ENCODE measurements at places on chromosomes 1 and 21. TPM values are rescaled to one million over a fixed set of nuclear protein-coding genes. Genes with fewer than 3 reads are reported as not detected.
A peak's percentile ranks its signal among the peaks of the same experiment; 100 is the strongest.

- H3K27ac ChIP-seq: no peak overlapping the region
- no peaks in the 10 kb centered on the region for H3K36me3 ChIP-seq
These were observed 19.4 kb downstream of the CRYAA start for GRCh38 chr21:43188181-43188580.

- no peaks in the 10 kb centered on the region for H3K27me3 ChIP-seq
- DNase-seq: no peak
- H3K4me1 ChIP-seq: no peaks in the 10 kb centered on the region
- H3K27ac ChIP-seq: no peak overlapping the region
- H3K4me3 ChIP-seq: no peak overlapping the region
These were observed 626.2 kb downstream of the SMYD3 start for GRCh38 chr1:245880754-245881403.

DNA sequence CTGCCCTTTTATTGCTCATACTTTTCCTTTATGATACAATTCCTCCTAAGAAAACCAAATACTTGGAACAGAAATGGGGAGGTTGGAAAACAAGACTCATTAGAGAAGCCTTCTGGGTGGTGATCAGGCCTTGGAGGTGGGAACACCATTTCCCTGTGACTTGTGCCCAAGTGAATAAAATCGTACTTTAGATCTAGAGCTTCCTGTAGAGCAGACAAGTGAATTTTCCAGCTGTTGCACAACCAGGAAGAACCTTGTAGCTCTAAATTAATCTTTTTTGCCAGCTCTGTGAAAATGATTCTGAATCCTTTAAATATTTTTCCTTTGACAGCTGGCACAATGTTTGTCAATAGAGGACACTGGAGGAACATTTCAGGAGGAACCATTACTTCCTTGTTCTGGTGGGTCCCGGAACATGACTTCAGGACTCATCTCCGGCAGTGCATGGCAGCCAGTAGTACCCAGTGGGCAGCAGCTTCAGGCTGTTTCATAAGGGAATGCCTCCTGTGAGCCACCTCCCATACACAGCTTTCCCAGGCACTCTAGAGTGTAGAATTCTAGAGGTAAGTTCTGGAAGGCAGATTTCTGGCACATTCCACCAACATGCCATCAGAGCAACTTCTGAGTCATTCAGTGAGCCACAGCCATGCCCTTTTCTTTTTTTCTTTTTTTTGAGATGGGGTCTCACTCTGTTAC lies 5.5 kb upstream of the SNAPIN start:
- no peak overlapping the region for H3K27ac ChIP-seq
- H3K27me3 ChIP-seq: no peaks in the 10 kb centered on the region
- no peaks in the 10 kb centered on the region for H3K36me3 ChIP-seq
- DNase-seq: no peak
- H3K4me1 ChIP-seq: peaks cover 22% of the 10 kb centered on the region
- H3K4me3 ChIP-seq: no peak overlapping the region

DNA sequence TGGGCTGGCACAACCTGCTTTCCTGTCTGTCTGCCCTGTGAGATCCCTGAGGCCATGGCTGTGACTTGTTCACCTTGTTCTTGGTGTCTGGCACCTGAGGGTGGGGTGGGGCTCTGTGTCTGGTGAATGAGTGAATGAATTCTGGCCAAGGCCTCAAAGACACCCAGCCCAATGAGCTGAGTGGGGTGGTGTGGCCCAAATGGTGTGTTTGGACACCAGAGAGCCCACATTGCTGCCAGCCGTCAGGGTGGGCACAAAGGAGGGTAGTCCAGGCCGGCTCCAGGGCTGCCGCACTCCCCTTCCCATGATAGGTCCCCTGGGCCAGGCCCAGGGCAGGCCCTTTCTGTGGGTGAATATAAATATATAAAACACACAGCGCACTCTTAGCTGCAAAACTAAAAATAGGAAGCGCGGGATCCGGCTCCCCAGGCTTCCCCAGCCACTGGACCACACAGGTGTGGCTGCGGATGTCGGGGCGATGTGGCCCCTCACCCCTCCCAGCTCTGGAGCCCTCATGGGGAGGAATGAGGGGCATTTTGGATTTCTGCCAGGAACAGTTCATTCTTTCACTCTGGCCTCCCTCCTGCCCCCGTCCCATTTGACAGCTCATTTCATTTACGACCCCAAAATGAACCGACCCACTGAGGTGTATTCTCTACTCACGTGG lies 33.3 kb downstream of the RUNX3 start:
- DNase-seq: no peak
- H3K27me3 ChIP-seq: no peaks in the 10 kb centered on the region
- peaks cover 30% of the 10 kb centered on the region for H3K4me1 ChIP-seq
- H3K4me3 ChIP-seq: no peak overlapping the region

DNA sequence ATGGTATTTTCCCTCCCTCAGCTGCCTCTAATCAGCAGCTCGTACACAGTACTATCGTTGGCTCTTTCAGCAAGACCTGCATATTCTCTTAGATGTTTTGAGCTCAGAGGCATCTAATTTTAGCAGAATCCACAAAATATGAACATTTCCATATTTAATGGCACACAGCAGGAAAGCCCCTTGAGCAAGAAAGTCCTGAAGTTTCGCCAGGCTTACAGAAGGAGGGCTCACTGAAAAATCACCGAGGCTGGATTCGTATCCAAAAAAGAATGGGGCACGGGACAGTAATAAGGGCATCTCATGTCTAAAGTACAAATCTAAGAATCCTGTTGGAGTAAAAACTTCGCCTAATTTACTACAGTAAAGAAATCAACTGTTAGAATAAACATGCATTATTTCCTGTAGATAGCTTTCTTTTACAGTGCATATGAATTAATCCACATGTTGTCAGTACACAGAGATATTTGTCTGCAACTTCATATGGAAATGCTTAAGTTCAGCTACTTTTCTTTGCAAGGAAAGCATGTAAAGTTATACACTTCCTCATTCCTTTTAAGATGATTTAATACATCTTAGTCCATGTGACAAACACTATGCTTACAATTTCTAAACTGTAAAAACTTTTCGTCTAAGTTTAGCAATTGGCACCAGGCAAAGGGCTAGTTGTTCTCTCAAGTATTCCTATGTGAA lies 1205.3 kb upstream of the ADGRL4 start:
- no peak overlapping the region for H3K27ac ChIP-seq
- no peak for DNase-seq
- H3K27me3 ChIP-seq: no peaks in the 10 kb centered on the region
- no peak overlapping the region for H3K4me3 ChIP-seq
- H3K36me3 ChIP-seq: no peaks in the 10 kb centered on the region

GRCh38 chr1:215932558-215932957 lies 365.5 kb downstream of the KCTD3 start:
- no peaks in the 10 kb centered on the region for H3K27me3 ChIP-seq
- H3K36me3 ChIP-seq: no peaks in the 10 kb centered on the region
- H3K4me3 ChIP-seq: no peak overlapping the region

DNA sequence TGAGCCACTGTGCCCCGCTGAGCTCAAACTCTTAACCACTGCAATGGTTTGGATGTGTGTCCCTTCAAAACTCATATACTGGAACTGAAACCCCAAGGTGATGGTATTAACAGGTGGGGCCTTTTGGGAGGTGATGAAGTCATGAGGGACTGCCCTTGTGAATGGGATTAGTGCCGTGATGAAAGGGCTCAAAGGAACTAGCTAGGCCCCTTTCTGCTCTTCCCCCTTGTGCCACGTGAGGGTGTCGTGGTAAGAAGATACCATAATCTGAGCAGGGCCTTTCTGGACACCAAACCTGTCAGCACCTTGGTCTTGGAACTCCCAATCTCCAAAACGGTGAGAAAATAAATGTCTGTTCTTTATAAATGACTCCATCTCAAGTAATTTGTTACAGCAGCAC lies 45.5 kb upstream of the SPOCD1 start:
- no peak for DNase-seq
- H3K27me3 ChIP-seq: no peaks in the 10 kb centered on the region
- H3K4me3 ChIP-seq: no peak overlapping the region
- no peaks in the 10 kb centered on the region for H3K36me3 ChIP-seq

GRCh38 chr1:193589597-193590040 lies 403.2 kb upstream of the B3GALT2 start:
- no peaks in the 10 kb centered on the region for H3K36me3 ChIP-seq
- H3K4me3 ChIP-seq: no peak overlapping the region
- H3K4me1 ChIP-seq: no peaks in the 10 kb centered on the region
- H3K27me3 ChIP-seq: no peaks in the 10 kb centered on the region
- H3K27ac ChIP-seq: peak overlapping the region; percentile 46

GRCh38 chr1:204192046-204192445 lies 4.2 kb downstream of the KISS1 start:
- no peak overlapping the region for H3K4me3 ChIP-seq
- no peaks in the 10 kb centered on the region for H3K36me3 ChIP-seq
- DNase-seq: no peak

DNA sequence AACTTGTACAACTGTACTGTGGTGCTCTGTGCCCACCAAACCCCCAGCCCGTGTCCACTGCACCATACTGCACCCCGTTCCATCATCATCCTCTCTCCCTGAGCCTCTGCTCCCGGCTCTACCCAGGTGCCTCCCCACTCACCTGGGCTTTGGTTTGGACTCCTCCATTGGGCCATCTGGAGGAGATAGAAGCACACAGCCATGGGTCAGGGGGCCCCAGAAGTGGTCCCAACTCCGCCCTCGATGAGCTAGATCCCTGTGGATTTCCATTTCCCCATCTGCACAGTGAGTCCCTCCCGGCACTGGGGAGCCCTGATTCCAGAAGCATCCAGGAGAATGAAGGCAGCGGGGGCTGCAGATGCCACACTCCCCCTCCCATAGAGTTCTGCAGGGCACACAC lies 10.8 kb downstream of the TNNT2 start:
- no peak for DNase-seq
- no peak overlapping the region for H3K27ac ChIP-seq
- peaks cover 9% of the 10 kb centered on the region for H3K27me3 ChIP-seq
- no peaks in the 10 kb centered on the region for H3K4me1 ChIP-seq

DNA sequence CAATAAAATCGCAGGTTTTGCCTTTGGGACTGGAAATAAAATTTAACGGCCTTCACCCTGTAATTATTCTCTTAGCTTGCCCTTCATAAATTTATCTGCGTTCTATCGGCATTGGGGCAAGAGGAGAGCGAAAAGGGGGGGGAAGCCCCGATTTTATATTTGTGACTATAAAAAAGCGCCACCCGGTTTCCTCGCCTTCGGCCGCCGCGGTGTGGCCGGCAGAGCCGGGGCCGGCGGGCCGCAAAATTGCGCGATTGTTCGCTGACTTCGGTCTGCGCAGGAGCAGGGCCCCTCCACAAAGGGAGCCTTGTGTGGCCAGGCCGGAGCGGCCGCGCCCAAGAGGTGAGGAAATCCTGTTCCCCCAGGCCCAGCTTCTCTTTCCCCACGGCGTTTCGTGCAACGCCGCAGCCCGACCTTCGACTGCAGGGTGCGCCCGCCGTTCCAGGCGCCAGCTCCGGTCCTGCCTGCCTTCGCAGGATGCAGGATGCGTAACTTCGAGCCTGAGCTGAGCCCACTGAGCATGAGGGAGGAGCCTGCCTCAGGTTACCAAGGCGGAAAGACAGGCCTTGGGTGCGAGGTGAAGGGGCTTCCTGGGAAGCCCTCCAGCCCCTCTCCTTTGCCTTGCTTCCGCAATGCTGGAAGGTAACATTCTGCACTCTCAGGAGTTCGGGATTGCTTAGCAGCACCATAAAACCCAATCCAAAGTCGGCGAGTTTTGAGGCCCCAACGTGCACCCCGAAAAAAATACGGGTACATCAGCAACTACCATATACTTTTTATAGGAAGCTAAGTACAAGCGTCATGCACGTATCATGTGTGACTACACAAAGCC lies 4.9 kb upstream of the TBX15 start:
- peaks cover 3% of the 10 kb centered on the region for H3K36me3 ChIP-seq
- H3K4me1 ChIP-seq: peaks cover 5% of the 10 kb centered on the region
- H3K27me3 ChIP-seq: peaks cover 87% of the 10 kb centered on the region
- H3K4me3 ChIP-seq: no peak overlapping the region
- H3K27ac ChIP-seq: no peak overlapping the region
- no peak for DNase-seq

Gene CELA3A
- total RNA-seq: not detected

Gene RHCE
- not detected for total RNA-seq

Gene ADAM30
- total RNA-seq: not detected

Gene TFF1
- 0.97 TPM for total RNA-seq

Gene NGF
- not detected for total RNA-seq

Gene MANEAL
- 2.4 TPM for total RNA-seq

Gene SHISA4
- total RNA-seq: 0.97 TPM

Gene SYT6
- total RNA-seq: not detected

Data from activated T-cell treated with anti-CD3 and anti-CD28 coated beads, Interleukin-2, amount 50 U/mL, for 72 hours (primary cell).